ENCODE measurements at places on chromosomes 7 and 10.

GRCh38 chr10:102712089-102712488 is 2.1 kb downstream of the ARL3 start:
- H3K27me3 ChIP-seq: peaks cover 5% of the 10 kb centered on the region
- H3K36me3 ChIP-seq: no peaks in the 10 kb centered on the region
- H3K27ac ChIP-seq: no peak overlapping the region
- peaks cover 12% of the 10 kb centered on the region for H3K4me1 ChIP-seq

GRCh38 chr10:48964038-48964437 is 24.4 kb upstream of the LRRC18 start:
- peaks cover 5% of the 10 kb centered on the region for H3K27me3 ChIP-seq
- H3K27ac ChIP-seq: no peak overlapping the region
- H3K4me3 ChIP-seq: no peak overlapping the region
- no peak for DNase-seq

DNA sequence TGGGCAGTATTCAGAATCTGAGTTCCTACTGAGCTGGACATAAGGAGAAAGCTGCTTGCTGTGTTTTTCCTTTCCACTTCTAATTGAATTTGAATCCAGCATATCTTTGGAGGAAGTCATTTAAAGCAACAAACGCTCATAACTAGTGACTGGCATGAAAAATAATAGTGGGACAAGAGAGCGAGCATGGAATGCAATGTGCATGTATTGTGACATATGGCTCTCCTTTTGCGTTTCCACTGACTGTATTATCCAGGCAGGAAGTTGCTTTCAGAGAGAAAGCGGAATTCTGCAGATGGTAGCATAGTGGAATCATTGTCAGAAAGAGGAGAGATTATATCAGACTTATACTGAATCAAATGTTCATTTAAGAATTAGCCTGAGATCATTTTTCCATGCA is 368.6 kb downstream of the REEP3 start:
- H3K27ac ChIP-seq: peak overlapping the region; percentile 94
- no peak for DNase-seq
- H3K36me3 ChIP-seq: no peaks in the 10 kb centered on the region

- peaks cover 1% of the 10 kb centered on the region for H3K27me3 ChIP-seq
- H3K4me1 ChIP-seq: peaks cover 2% of the 10 kb centered on the region
- H3K4me3 ChIP-seq: no peak overlapping the region
- H3K36me3 ChIP-seq: no peaks in the 10 kb centered on the region
- H3K27ac ChIP-seq: no peak overlapping the region
These were observed 508.3 kb downstream of the SORCS3 start for GRCh38 chr10:105149371-105149891.

- peak overlapping the region; percentile 95 for H3K4me3 ChIP-seq
- DNase-seq: peak; percentile 42
- peaks cover 31% of the 10 kb centered on the region for H3K4me1 ChIP-seq
- H3K27me3 ChIP-seq: peaks cover 15% of the 10 kb centered on the region
- no peaks in the 10 kb centered on the region for H3K36me3 ChIP-seq
These were observed 2.3 kb downstream of the DENND2A start for GRCh38 chr7:140638173-140638791.

DNA sequence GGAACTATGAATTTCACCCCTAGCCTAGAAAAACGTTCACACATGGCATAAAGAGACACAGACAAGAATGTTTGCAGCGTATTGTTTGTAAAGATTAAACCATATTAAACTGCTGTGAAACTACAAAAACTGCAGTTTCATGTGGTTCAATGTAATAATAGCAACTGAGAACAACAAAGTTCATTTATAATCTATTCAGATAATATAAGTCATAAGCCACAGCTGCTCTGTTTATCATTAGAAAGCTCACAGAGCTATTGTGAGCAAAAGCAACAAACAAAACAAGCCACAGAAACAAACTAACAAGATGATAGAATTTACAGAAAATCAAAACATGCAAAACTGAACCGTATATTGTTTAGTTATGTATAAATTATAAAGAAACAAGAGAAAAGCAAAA is 113.5 kb downstream of the AHR start:
- H3K4me3 ChIP-seq: no peak overlapping the region
- H3K4me1 ChIP-seq: no peaks in the 10 kb centered on the region
- no peaks in the 10 kb centered on the region for H3K36me3 ChIP-seq
- DNase-seq: no peak

GRCh38 chr10:31936933-31937332 is 8.3 kb upstream of the ARHGAP12 start:
- H3K27ac ChIP-seq: no peak overlapping the region
- DNase-seq: no peak
- no peak overlapping the region for H3K4me3 ChIP-seq
- no peaks in the 10 kb centered on the region for H3K27me3 ChIP-seq
- no peaks in the 10 kb centered on the region for H3K36me3 ChIP-seq

- H3K4me3 ChIP-seq: peak overlapping the region; percentile 95
- H3K4me1 ChIP-seq: peaks cover 60% of the 10 kb centered on the region
- H3K36me3 ChIP-seq: no peaks in the 10 kb centered on the region
These were observed 108.4 kb upstream of the BTBD16 start for GRCh38 chr10:122162671-122163173.

- peak; percentile 46 for DNase-seq
- H3K4me3 ChIP-seq: no peak overlapping the region
- H3K27me3 ChIP-seq: peaks cover 11% of the 10 kb centered on the region
- peaks cover 20% of the 10 kb centered on the region for H3K36me3 ChIP-seq
- peaks cover 5% of the 10 kb centered on the region for H3K4me1 ChIP-seq
These were observed 167.9 kb downstream of the NEURL1 start for GRCh38 chr10:103661198-103661950.

DNA sequence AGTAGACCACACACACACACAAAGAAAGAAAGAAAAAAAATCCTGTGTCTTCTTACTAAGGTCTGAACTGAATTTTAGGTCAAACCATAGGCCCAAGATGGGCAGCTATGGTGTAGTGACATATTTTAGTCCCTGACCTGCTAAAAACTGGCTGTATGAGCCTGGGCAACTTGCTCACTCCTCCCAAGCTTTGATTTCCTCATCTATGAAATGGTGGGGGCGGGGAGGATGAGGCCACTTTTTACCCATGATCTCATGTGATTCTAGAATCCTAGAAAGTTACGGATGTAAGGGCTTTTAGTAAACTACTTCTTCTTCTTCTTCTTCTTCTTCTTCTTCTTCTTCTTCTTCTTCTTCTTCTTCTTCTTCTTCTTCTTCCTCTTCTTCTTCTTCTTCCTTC is 6.1 kb upstream of the CCL24 start:
- peaks cover 9% of the 10 kb centered on the region for H3K36me3 ChIP-seq
- H3K27me3 ChIP-seq: peaks cover 7% of the 10 kb centered on the region
- no peak for DNase-seq

- DNase-seq: no peak
- no peak overlapping the region for H3K4me3 ChIP-seq
- H3K4me1 ChIP-seq: no peaks in the 10 kb centered on the region
These were observed 32.3 kb upstream of the ANTXRL start for GRCh38 chr10:46254467-46254866.

DNA sequence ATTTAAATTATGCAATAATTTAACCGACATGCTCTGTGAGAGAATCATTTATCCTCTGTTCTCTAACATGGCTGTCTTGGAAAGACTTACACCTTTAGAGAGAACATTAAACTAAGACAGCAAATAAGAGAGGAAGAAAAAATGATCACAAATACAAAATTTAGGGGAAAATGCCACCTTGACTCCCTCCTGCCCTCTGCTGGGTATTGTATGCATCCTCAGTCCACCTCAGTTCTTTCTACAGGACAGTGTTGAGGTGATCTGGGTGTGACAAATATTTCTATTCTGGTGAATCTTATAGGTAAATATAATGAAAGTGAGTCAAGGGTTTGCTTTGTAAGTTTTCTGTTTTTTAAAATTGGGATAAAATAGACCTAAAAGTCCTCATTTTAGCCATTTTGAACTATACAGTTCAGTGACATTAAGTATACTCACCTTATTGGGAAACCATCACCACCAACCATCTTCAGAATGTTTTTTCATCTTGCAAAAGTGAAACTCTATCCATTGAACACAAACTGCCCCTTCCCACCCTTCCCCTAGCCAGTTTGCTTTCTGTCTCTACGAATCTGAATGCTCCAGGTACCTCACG is 61.5 kb upstream of the ELMO1 start:
- no peak overlapping the region for H3K4me3 ChIP-seq
- peaks cover 2% of the 10 kb centered on the region for H3K27me3 ChIP-seq
- H3K4me1 ChIP-seq: peaks cover 1% of the 10 kb centered on the region
- DNase-seq: no peak
- H3K27ac ChIP-seq: no peak overlapping the region

- no peaks in the 10 kb centered on the region for H3K36me3 ChIP-seq
- peak; percentile 63 for DNase-seq
- H3K27ac ChIP-seq: no peak overlapping the region
- no peaks in the 10 kb centered on the region for H3K4me1 ChIP-seq
These were observed 59.4 kb upstream of the ASAH2 start for GRCh38 chr10:50310560-50311174.

DNA sequence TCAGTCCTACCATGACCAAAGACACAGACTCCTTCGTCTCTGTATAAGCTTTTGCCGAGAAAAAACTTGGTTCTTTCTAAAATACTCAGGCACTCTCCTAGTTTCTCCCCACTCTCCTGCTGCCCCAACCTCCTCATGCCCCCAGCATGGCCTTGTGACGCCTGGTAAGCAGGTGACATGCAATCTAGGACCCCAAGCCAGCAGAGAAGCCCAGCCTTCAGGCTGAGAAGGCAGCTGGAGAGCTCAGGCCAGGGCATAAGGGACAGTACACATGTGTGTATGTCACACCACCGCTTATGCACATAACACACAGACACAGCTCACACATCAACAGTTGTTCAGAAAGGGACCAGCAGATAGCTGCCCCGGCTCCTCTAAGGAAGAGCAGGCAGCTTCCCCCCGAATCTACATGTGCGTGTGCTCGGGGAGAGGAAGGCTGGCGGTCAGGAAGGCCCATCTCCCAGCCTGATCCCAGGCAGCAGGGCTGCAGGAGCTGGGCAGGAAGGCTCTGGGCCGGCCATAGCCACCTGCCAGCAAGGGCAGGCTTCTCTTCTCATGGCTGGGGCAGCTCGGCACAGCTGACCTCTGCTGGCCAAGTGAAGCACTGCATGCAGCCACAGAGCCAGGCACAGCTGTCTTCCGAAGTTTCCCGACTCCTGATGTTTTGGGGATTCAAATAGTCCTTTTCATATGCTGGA is 8.5 kb downstream of the DDX56 start:
- no peak overlapping the region for H3K4me3 ChIP-seq
- H3K4me1 ChIP-seq: peaks cover 15% of the 10 kb centered on the region
- H3K27me3 ChIP-seq: peaks cover 2% of the 10 kb centered on the region
- H3K36me3 ChIP-seq: peaks cover 8% of the 10 kb centered on the region
- DNase-seq: peak; percentile 85

GRCh38 chr10:126209451-126209850 is 178.8 kb downstream of the ADAM12 start:
- peaks cover 10% of the 10 kb centered on the region for H3K4me1 ChIP-seq
- no peaks in the 10 kb centered on the region for H3K27me3 ChIP-seq
- DNase-seq: no peak
- no peak overlapping the region for H3K27ac ChIP-seq
- H3K4me3 ChIP-seq: no peak overlapping the region
- peaks cover 8% of the 10 kb centered on the region for H3K36me3 ChIP-seq

- H3K27me3 ChIP-seq: no peaks in the 10 kb centered on the region
- H3K4me1 ChIP-seq: no peaks in the 10 kb centered on the region
- DNase-seq: no peak
- no peak overlapping the region for H3K4me3 ChIP-seq
- H3K36me3 ChIP-seq: peaks cover 7% of the 10 kb centered on the region
- H3K27ac ChIP-seq: no peak overlapping the region
These were observed 22.0 kb upstream of the LIPF start for GRCh38 chr10:88642209-88642608.

GRCh38 chr7:124257638-124258308 is 224.9 kb upstream of the TMEM229A start:
- no peaks in the 10 kb centered on the region for H3K36me3 ChIP-seq
- H3K4me1 ChIP-seq: peaks cover 2% of the 10 kb centered on the region
- H3K27me3 ChIP-seq: peaks cover 2% of the 10 kb centered on the region
- no peak for DNase-seq
- H3K27ac ChIP-seq: no peak overlapping the region

- H3K27ac ChIP-seq: no peak overlapping the region
- peaks cover 9% of the 10 kb centered on the region for H3K4me1 ChIP-seq
- no peaks in the 10 kb centered on the region for H3K27me3 ChIP-seq
These were observed 288.9 kb downstream of the ADARB2 start for GRCh38 chr10:1448252-1448930.

DNA sequence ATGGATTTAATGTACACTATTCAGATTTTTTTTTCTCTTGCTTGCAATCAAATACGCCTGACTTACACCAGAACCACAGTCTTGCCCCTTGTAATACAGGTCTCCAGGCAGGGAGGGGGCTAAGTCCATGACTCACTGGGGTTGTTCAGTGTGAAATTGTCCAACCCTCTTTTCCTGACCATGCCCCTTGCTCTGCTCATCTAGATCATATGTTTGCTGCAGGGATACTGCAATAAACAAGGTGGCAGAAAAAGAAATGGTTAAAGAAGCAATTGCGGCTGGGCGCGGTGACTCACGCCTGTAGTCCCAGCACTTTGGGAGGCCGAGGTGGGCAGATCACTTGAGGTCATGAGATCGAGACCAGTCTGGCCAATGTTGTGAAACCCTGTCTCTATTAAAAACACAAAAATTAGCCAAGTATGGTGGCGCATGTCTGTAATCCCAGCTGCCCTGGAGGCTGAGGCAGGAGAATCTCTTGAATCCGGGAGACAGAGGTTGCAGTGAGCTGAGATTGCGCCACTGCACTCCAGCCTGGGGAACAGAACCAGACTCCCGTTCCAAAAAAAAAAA is 85.5 kb downstream of the TMEM130 start:
- H3K27ac ChIP-seq: no peak overlapping the region
- H3K36me3 ChIP-seq: no peaks in the 10 kb centered on the region
- H3K4me3 ChIP-seq: no peak overlapping the region
- H3K4me1 ChIP-seq: peaks cover 4% of the 10 kb centered on the region
- no peak for DNase-seq
- no peaks in the 10 kb centered on the region for H3K27me3 ChIP-seq

DNA sequence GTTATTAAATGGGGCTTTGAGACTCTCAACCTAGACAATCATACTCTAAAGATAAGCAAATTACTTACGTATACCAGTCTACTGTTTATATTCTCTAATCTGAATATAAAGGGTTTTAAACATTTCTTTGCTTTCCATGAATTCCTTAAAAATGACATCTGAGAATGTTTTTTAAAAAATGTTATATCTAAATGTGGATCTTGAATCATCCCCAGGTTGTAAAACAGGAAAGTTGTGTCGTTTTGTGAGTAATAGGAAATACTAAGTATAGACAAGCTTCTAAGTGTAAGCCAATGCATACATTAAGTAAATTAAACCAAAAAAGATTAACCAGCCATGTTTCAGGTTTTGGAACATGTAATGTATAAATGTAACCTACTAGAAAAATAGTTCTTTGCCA is 26.8 kb downstream of the ADD3 start:
- no peaks in the 10 kb centered on the region for H3K4me1 ChIP-seq
- DNase-seq: no peak

GRCh38 chr7:85564861-85565260 is 378.0 kb upstream of the SEMA3D start:
- no peak for DNase-seq
- H3K27me3 ChIP-seq: no peaks in the 10 kb centered on the region
- no peaks in the 10 kb centered on the region for H3K36me3 ChIP-seq
- no peak overlapping the region for H3K4me3 ChIP-seq

GRCh38 chr10:68752711-68753350 is 31.8 kb downstream of the CCAR1 start:
- H3K4me3 ChIP-seq: no peak overlapping the region
- no peak overlapping the region for H3K27ac ChIP-seq
- no peak for DNase-seq
